ENCODE measurements at places on chromosomes 3 and 15.
A peak's percentile ranks its signal among the peaks of the same experiment; 100 is the strongest.

GRCh38 chr15:31324186-31324585, 2.4 kb upstream of the KLF13 start:
- DNase-seq: no peak

DNA sequence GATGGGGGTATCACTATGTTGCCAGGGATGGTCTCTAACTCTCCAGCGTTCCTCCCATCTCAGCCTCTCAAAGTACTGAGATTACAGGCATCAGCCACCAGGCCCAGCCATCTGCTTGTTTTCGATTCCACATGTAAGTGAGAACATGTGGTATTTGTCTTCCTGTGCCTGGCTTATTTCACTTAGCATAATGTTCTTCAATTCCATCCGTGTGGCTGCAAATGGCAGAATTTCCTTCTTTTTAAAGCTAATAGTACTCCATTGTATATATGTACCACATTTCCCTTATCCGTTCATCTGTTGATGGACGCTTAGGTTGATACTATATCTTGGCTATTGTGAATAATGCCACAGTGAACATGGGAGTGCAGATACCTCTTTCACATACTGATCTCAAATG, 70.6 kb downstream of the ASB7 start:
- no peak for DNase-seq

- no peak for DNase-seq
Measured at GRCh38 chr3:121430664-121431215, 115.0 kb downstream of the POLQ start.

GRCh38 chr3:155995525-155996370, 124.6 kb upstream of the KCNAB1 start:
- no peak for DNase-seq

DNA sequence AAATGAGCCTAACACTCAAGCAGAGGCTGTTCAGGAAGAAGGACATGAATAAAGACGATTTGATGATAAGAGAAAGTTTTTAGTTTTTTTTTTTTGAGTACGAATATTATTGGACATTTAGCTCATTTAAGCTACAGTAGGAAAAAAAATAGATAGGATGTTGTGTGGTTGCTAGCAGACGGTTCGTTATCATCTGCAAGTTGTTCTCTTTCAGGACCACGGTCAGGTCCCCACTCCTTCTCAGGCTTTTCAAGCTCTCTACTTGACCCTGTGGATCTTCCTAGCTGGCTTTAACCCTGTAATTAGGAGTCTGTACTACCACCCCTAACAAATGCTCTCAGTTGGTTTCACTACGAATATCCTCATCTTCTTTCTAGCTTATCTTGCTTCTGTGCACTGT, 1.1 kb downstream of the KCNH8 start:
- no peak for DNase-seq

- no peak for DNase-seq
Measured at GRCh38 chr3:133443649-133444422, 44.0 kb downstream of the BFSP2 start.

DNA sequence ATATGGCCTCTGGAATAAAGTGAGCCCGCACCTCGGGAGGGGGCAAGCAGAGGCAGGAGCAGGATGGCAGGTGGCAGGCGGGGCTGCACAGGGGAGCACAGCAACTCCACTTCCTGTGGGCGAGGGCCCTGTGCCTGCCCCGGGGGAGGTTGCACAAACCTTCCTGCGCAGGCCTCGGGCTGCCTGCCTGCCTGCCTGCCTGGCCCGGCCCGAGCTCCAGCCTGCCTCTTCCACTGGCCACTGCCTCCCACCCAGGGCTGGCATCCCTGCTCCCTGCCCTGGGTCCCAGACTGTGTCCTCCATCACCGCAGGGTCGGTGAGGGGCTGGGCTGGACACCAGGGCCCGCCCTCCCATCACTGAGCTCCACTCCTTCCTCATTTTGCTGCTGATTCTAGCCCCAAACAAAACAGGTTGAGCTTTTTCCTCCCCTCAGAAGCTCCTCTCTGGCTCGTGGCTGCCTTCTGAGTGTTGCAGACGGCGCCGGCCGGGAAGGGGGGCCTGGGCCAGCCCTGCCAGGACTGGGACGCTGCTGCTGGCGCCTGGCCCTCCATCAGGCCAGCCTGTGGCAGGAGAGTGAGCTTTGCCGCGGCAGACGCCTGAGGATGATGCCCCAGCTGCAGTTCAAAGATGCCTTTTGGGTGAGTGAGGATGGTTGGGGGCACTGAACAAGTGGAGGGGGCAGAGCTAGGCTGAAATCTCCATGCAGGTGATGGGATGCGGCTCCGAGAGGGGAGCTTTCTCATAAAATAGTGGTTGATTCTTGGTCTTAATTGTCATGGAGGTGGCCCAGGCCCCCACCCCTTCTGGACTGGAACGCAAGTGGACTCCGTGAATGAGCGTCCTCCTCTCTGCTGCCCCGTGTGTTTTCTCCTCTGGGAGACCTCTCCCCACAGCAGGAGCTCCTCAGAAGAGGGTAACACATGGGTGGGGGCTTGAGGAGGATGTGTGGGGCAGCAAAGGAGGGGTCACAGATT, at the start of gene PSTPIP1:
Gene PSTPIP1, plus strand, starts transcription at position 156 of the 975 bp plus-strand sequence. Its CDS starts 448 bp downstream, at position 604.
- peak; percentile 62 for DNase-seq

All from heart left ventricle (tissue), 16 donors.